ENCODE measurements at places on chromosomes 3 and 15. TPM values are rescaled to one million over a fixed set of nuclear protein-coding genes. Genes with fewer than 3 reads are reported as not detected.

The KLHL40 gene
- total RNA-seq, result not detected

The XIRP1 gene
- total RNA-seq, result not detected

The KLF15 gene
- total RNA-seq, result 2.2 TPM

The ATP11B gene
- 115 TPM for total RNA-seq

The KLF13 gene
- 51.6 TPM for total RNA-seq

The TYRO3 gene
- 4.8 TPM for total RNA-seq

The CAPN7 gene
- total RNA-seq, result 46.9 TPM

The STX19 gene
- total RNA-seq, result not detected

The FSD2 gene
- total RNA-seq, result not detected

The IQCF5 gene
- total RNA-seq, result not detected
